PC-3 (cell line): ENCODE measurements at places on chromosomes 5 and 9.

DNA sequence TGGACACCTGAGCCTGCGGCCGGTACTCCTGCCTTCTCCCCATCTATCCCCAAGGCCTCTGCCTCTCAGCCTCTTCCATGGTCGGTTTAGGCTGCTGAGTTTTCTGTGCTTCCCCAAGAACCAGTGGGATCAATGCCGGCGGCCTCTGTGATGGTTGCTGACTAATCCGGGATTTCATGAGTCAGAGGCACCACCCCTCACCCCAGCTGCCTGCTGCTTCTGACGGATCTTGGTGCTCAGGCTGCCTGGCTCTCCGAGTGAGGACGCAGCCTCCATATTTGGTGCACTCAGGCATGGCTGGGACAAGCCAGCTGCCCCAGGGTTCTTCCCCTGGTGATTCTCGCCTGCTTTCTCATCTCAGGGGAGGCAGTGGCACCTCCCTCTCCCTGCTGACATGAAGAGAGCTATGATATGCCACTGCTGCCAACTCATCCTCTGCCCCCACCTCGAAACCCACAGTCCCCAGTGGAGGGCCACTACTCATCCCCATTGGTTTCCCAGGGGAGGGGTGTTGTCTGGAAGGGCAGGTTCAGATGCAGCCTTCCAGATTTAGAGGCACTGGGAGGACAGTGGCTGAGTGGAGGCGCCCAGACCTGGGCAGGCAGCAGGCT is 3.3 kb upstream of the MAN1B1 start:
- DNase-seq: peak; percentile 92

DNA sequence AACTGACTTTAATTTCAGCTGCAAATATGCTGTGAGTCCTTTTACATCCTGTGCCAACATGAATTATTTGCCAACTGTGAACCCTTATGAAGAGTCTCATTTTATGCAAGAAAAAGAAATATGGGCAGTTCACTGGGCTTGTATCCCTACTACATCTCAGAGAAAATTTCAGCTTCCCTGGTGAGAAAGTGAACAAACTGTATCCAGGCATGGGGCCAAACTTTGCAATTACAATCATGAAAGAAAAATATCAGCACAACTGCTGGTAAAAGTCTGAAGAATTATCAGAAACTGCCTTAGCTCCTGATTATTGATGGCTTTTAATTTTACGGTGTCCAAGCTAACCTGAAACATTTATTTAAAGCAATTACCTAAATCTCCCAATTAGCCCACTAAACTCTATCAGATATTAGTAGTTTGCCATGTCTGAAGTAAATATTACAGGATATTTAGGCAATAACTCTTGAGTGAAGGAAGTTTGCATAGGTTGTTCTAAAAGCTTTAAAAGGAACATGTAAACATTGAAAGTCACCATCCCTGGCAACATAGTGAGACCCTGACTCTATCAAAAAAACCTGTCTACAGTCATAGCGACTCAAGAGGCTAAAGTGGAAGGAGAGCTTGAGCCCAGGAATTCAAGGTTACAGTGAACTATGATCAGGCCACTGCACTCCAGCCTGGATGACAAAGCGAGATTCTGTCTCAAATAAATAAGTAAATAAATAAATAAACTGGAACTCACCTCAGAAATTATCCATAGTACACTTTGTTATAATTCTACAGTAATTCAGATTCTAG is 83.9 kb upstream of the HCN1 start:
- DNase-seq: no peak

DNA sequence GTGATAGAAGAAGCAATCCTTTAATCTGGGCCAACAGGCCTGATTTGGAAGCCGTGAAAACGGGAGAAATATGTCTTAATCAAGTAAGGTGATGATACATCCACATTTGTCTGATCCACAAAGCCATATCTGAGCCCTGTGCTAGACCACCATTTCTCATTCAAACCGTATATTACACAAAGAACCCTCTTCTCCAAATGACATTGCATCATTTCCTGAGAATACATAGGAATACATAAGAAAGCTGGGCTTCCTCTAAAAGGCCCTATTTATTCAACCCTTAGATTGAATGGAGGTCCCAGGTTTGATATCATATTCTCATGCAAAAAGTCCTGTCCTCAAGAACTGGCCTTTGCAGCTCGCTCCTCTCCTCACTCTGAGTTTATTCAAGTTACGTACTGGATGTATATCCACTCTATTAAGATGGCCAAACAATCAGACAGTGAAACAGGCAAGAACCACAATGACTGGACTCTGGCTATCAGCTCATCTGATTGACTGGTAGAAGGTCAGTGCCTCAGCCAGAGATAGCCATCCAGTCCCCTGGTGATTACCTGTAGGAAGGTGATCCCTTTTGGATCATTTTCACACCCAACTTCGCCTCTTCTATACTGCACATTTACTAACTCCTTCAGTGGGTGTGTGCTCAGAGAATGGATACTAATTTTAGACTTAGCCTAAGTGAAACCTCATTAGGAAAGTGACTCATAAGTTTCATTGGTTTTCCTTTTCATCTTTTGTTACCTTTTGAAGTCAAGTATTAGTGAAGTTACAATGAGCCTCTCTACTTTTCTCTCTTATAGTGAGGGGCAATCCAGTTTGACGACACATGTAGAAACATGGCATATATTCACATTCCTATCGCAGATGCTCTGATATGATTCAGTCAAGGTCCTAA is 167.6 kb upstream of the WWC1 start:
- no peak for DNase-seq

DNA sequence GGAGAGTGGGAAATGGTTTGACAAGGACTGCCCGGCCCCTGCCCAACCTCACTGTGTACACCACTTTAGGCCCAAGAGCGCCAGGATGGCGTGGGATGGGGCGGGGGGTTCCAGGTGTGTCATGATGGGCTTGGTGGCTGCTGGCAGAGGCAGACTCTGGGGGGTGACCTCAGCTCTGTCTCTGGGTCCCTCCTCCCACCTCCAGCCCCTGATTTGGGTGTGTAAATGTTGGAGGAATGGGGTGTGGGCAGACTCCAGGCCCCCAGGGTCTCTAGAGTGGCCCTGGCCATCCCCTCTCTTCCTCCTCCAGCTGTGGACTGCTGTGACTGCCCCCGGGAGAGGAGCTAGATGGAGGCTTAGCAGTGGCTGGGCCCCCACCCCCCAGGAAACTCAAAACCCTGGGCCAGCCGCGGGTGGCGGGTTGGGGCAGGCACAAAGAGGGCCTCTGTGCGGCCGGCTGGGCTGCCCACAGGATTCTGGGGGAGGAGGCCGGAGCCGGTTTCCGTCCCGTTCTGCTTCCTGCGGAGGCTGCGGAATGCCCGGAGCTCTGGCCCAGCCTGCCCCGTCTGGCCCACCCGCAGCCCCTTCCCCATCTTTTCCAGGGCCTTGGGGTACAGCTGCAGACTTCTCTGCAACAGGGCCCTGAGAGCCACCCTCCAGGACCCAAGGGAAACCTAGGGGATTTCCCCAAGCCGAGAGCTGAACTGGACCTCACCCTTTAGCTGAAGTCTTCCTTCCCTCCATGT is 23.1 kb downstream of the CXXC5 start:
- no peak for DNase-seq

DNA sequence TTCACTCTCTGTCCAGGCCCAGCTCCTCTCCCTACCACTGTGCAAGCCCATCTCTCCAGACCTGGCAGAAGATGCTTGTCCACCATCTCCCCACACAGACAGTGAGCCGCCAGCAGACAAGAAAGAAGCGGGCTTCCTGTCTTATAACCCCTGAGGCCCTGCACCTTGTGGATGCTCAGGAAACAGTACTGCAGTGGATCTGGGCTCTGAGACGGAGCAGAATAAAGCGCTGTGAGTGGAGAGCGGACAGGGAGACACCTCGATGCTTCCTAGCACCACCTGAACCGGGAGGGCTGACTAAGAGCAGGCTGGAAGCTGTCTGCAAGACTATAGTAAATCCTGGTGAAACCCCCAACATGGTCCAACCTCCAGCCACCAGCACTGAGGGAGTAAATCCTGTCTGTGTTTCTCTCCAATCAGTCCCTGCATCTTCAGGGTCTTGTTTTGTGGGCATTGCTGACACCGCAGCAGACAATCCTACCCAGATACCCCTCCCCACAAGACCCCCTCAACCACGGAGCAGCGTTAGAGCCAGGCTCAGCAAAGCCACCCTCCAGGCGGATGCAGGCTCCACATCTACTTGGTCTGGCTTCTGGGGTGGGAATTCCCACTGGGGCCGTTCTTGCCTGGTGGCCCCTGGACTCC is 18.7 kb downstream of the ORM2 start:
- DNase-seq: no peak

DNA sequence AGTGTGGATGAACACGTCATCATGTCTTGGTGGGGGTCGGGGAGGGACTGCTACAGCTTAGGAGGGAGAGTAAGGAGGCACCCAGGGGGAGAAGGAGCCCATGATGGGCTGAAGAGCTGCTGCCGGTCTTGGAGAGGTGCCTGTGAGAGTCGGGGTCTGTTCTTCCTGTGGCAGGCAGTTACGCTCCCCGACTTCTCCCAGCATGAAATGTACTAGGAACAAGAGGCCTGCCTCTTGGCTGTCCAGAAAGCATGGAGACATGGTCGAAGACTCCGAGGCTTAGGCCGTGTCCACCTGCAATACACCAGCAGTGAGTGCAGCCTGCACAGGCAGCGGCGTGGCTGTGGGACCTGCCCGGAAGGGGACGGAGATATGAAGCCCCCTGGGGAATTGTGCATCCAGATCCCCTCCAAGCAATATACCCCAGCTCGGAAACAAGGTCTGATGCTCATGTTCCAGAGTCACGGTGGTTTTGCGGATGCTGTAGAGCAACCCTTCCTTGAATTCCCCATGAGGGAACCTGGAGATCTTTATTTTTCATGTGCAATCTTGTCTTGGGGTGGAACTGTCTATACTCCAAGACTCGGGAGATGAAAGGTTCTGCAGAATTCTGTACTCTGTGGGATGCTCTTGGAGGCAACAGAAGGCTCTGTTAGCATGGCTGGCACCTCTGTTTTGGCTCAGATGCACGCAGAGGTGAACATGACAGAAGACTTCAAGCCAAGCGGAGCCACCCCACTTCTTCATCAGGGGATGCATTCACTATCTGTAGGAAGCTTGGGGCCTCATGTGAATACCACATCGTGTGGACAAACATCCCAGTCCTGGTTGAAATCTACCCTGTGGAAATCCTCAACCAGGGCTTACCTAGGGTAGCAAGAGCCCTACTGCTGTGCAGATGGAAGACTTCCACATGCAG is 374.9 kb upstream of the IRX4 start:
- no peak for DNase-seq

DNA sequence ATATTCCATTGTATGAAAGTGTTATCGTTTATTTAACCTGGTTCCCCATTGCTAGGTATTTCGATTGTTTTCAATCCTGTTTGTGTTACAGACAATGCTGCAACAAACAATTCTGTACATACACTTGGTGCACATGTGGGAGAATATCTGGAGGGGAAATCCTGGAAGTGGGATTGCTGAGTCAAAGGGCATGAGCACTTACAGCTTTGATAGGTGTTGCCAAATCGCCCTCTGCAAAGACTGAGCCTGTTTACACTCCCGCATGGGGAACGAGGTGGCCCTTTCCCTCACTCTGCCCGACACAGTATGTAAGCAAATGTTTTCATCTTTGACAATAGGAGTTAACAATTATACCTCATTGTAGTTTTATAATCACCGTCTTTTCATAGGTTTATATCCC is 66.2 kb downstream of the PDE6A start:
- DNase-seq: no peak

- no peak for DNase-seq
Observed at GRCh38 chr9:9492506-9492905, 1120.3 kb downstream of the PTPRD start.

- no peak for DNase-seq
Observed at GRCh38 chr9:73979894-73980264, 517.3 kb upstream of the RORB start.

- DNase-seq: no peak
Observed at GRCh38 chr9:38685535-38685934, 34.4 kb downstream of the FAM240B start.

DNA sequence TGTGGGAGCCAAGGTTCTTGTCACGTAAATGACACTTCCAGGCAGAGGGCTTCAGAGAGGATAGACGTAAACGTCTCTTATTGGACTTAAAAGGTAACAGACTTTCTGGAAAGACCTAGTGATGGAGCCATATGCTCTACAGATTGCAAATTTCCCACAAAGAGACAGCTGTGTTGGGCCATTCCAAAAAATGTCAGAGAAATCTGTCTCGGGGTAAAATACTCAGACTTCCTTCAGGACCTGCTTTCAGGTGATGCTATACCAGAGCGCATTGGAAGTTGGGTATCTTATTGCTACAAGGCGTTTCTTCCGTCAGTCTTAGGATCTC is 29.2 kb downstream of the PROP1 start:
- DNase-seq: no peak

GRCh38 chr9:15389631-15390030 is 33.0 kb upstream of the SNAPC3 start:
- DNase-seq: no peak

DNA sequence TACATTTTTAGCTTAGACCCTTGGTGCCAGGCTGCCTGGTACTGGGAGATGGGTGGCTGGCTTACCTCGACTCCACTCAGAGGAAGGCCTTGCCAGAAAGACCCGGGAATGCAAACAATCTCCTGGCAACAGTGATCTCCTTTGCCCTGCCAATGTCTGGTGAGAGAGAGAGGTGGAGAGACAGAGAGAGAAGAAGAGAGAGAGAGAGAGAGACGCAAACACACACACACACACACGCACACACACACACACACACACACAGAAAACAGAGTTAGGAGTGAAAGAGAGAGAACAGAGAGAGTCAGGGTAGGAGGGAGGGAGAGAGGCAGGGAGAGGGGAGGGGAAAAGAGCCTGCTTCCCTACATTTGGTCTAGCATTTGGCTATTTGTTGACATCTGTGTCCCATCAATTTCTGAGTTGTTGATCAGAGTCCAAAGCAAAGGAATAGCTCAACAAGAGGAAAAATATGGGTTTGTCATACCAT is 181.6 kb upstream of the MAP1B start:
- DNase-seq: no peak

- DNase-seq: no peak
Observed at GRCh38 chr5:176550275-176550831, 1.2 kb downstream of the CDHR2 start.

DNA sequence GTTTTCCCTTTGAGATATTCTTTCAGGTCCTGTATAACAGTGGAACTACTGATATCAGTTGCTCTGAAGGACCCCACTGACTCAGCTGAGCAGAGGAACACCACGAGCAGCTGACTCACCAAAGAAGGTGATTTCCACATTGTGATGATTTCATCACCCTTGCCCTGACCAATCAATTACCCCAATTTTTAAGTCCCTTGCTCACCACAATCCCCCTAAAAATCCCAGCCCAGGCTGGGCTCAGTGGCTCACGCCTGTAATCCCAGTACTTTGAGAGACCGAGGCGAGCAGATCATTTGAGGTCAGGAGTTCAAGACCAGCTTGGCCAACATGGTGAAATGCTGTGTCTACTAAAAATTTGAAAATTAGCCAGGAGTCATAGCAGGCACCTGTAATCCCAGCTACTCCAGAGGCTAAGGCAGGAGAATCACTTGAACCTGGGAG is 125.3 kb upstream of the ABCA1 start:
- peak; percentile 37 for DNase-seq
